ENCODE measurements at places on chromosomes 11 and 22. TPM values are rescaled to one million over a fixed set of nuclear protein-coding genes. Genes with fewer than 3 reads are reported as not detected.

Gene KLHL35
- 28.4 TPM for total RNA-seq

Gene CYP2D6
- total RNA-seq: 5.2 TPM

Gene ATG13
- 172 TPM for total RNA-seq

Gene SLC22A12
- not detected for total RNA-seq

Gene GLYAT
- total RNA-seq: not detected

Gene MGAT3
- 0.82 TPM for total RNA-seq

Gene RNF214
- 9.4 TPM for total RNA-seq

Gene CHCHD10
- 17.3 TPM for total RNA-seq
